SK-N-MC (cell line): ENCODE measurements at places on chromosomes 1 and 21.

- no peak for DNase-seq
Observed at GRCh38 chr1:23720256-23720995, 22.8 kb upstream of the ELOA start.

DNA sequence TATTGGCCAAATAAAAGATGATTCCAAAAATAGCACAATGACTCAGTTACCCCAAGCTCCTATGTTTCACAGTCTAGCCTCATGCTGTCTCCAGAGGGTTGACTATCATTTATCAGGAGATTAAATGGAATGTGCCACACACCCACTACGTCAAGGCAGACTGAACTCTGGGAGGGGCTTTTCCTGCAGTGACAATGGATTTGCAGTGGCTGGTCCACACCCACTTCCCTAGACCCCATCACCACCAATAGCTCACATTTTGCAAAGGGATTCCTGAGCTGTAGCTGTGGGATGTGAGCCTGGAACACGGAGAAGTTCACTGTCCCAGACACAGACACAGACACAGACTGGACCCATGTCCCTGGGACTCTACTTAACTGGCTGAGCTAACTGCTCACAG is 77.1 kb downstream of the HLCS start:
- DNase-seq = no peak

GRCh38 chr1:40592107-40592803 is 60.8 kb downstream of the ZNF684 start:
- peak; percentile 6 for DNase-seq

DNA sequence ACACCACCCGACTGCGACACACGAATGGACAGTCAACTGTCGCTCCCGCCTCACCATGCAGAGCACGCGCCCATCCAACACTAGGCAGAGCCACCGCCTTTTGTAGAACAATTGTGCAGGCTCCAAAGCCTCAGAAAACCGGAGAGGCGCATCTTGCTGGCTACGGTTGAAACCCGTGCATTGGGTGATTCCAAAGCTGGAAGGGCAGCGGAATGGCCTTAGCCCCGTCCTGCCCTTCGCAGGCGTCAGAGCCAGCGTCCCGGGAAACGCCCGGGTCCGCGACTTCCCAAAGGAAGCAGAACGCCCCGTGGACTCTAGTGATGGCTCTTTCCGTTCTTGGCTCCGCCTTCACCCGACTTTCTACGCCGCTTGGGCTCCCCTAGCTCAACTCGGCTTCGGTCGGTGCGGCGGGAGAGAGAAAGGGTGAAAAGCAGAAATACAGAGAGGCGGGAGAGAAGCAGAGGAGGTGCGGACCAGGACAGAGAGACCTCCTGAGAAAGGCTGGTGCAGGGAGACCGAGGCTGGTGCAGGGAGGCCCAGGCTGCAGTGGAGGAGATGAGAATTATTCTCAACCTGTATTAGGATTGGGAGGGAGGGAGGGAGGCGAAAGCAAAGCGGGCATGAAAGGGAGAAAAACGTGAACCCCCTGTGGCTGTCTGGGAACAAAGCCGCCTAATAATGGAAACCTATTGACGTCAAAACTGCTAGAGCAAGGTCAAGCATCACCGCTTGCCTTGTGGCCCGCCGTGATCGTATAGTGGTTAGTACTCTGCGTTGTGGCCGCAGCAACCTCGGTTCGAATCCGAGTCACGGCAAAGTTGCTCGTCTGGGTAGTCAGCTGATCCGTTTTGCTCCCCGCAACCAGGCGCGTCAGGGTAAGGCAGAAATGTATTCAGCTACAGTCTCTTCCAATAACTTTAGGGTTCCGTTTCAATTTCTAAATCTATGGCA is 99.5 kb downstream of the PRKAB2 start:
- DNase-seq = no peak

DNA sequence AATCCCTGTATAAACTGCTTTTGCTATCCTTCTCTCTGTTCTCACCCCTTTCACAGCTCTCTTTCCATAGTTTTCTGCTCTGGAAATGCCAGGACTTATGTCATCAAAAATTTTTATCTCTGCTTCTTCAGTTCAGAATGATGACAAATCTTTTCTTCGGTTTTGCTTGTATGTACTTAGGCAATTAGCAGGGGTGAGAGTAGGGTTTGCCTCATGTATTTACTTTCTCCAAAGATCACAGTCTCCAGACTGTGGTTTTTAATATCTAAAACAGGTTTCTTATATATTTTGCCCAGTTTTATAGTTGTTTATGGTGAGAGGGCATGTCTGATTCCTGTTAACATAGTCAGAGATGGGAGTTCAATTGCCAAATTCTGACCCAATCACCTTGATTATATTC is 235.4 kb upstream of the LYPLAL1 start:
- no peak for DNase-seq

DNA sequence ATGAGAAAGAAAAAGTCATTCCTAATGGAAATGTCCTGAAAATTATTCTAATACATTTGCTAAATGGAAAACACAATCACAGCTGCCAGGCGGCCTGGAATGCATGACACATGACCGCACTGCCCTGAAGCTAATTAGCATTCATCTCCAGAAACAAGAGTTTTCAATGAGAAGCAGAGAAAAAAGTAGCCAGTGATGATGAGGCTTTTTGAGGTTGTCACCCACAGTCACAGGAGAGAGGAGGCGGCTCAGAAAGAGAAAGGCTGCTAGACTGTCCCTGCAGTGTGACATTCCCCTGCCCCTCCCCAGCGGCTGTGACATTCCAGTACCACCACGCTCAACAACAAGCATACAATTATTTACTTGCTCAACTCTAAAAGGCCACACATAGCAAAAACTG is 122.9 kb upstream of the KRTAP19-8 start:
- no peak for DNase-seq

DNA sequence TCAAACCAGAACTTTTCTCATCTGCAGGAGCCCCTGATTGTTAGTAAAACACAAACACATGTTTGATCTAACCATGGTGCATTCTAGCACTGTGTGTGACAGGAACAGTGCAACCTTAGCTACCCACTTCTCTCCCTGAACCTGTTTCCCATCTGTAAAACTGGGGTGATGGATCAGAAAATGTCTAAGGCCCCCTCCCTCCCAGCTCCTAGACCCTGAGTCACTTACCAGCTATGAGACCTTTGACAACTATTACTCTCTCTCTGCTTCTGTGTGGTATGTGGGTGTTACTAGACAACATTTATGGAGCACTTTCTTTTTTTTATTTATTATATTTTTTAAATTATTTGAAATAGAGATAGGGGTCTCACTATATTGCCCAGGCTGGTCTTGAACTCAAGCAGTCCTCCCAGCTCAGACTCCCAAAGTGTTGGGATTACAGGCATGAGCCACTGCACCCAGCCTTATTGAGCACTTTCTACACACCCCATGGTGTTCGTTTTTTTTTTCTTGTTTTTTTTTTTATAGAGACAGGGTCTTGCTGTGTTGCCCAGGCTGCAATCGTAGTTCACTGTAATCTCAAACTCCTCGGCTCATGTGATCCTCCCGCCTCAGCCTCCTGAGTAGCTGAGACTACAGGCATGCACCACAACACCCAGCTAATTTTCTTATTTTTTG is 2.6 kb downstream of the INPP5B start:
- no peak for DNase-seq

GRCh38 chr1:216582151-216582550 is 141.1 kb downstream of the ESRRG start:
- no peak for DNase-seq

DNA sequence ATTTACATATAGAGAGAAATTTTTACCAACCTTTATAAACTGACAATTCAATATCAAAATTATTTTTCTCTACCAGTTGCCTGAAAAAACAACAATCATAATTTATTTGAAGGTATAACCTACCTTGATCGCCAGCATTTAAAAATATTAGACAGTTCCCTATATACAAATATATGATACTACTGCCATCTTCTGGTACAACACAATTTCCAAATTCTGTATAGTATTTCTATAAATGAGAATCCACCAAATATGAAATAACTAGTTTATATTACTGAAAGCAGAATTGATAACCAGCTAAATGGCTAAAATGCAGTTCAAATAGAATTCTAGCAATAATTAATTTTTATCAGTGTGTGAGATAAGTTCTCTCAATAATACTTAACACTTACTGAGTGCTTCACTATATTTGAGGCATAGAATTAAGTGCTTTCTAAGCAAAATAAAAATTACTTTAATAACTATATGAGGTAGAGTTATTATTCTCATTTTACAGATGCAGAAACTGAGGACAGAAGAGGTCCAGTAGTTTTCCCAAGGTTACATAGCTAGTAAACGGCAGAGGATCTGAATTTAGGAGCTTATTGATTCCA is 75.6 kb downstream of the PIGK start:
- DNase-seq = no peak

- no peak for DNase-seq
Observed at GRCh38 chr1:3125078-3125477, 56.1 kb downstream of the PRDM16 start.

DNA sequence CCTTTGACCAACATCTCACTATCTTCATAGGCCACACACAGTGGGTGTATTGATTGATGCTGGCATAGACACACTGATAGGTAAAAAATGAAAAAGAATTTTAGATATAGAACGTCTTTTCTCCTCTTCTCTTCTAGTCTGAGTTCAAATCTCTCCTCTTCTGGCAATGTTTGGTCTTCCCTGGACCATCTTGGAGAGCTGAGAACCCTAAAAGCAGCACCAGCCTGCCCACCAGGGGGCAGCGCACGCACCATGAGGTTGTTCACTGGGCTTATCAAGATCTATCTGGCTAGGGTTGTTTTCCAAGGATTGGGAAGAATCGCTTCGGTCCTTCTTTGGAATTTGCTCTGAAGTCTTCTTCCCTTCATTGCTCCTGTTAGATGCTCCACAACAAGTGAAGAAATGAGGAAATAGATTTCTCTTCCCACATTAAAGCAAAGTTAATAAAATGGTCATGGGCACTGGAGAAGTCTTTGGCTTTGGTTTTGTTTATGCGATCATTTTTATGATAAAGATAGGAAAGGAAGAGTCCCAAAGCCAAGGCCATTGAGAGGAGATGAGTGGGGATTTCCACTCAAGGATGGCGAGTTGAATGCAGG is 104.0 kb upstream of the OLIG2 start:
- DNase-seq = no peak

- DNase-seq = no peak
Observed at GRCh38 chr1:106615473-106615872, 441.0 kb upstream of the PRMT6 start.

- peak; percentile 22 for DNase-seq
Observed at GRCh38 chr1:197327776-197328364, 59.8 kb downstream of the CRB1 start.

DNA sequence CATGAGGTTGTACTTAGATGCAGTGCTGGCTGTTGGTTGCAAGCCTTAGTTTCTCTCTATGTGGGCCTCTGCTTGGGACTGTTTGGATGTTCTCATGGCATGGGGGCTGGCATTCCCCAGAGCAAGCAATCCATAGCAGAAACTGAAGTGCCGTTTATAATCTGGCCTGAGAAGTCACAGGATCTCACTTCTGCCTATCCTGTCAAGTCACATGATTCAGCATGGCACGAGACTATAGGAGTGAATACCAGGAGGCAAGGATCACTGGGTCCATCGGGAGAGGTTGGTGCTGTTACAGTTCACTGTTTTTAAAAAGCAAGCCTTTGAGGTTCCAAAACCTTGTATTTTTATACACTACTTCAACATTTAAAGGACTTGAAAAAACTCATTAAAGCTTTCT is 16.7 kb downstream of the COLGALT2 start:
- no peak for DNase-seq

DNA sequence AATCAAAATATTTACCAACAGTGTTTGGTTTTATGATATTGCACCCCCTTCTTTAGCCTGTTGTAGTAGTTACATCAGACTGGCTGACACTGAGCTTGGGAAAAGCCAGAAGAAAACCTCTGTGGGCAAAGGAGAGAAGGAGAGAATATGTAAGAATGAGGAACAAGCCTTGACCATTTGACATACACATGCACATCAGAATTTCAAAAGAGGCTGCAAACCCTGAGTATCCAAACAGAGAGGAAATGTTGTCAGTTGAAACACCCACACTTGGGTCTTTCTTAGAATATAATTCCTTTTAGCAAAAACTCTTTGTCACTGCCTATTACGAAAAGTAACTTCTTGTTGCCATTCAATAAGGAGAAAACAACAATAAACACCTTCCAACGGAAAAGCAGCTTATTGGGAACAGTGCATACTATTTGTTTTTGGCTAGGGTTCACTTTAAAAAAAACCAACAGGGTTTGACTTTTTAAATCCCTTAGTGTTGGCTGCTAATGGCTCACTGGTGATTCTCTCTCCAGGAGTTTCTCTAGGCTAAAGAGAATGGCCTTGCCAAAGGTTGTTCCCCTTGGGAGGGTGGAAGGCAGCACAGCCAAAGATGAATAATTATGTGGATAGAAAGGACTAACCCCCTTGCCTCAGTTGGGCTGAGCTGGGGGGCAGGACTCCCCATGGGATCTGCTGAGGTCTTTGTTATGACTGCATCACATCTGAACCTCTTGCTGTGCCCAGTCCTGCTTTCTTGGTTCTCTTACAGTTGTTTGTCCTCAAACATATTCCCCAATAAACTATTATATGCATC is 48.9 kb downstream of the GORAB start:
- DNase-seq = no peak

GRCh38 chr1:248618878-248619277 is 16.0 kb downstream of the OR2T11 start:
- DNase-seq = no peak

DNA sequence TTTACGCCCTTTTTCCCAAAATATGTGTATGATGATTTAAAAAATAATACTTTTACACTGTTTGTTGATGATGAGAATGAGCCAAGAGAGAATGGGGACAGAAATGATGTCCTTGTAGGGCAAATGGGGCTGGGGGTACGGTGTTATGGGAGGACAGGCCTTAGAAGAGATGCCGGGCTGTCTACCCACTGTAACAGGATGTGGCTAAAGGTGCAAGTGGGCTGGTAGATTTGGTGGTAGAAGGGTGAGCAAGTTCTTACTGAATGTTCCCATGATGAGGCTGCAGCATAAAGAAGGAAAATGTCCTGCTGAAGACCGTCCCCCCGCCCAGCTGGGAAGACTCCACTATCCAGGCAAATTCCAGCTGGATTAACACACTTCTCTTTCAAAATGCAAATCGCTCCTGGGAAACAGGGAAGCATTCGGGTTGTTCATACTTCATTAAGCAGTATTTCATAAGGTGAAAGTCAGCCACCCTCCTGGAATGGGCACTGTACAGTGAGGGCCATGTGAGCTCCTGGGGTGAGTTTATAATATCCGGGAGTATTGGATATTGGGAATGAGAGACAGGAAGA is 14.0 kb downstream of the GPA33 start:
- no peak for DNase-seq

DNA sequence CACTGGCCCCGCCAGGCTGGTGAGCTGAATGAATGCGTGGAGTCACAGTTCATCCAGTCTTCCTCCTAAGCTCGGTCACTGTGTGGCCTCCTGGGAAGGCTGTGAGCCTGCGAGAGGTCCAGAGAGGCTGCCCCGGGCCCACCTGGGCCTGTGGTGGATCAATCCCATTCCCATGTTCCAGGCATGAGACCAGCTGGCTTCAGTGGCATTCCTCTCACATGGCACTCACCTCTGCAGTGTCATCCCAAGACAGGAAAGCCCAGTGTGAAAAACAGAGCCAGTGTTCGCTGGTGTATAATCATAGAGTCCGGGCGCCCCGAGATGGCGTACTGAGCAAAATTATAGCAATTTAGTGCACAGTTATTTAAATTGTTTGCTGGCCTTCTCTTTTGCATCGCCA is 37.6 kb upstream of the EPHA8 start:
- no peak for DNase-seq

GRCh38 chr1:77273891-77274290 is 7.9 kb upstream of the AK5 start:
- no peak for DNase-seq
